ENCODE measurements at places on chromosomes 6 and 20. TPM values are rescaled to one million over a fixed set of nuclear protein-coding genes. Genes with fewer than 3 reads are reported as not detected.

GRCh38 chr6:4164117-4164442, 28.7 kb upstream of the ECI2 start:
- H3K27ac ChIP-seq, result no peak overlapping the region
- H3K27me3 ChIP-seq, result no peaks in the 10 kb centered on the region
- no peaks in the 10 kb centered on the region for H3K36me3 ChIP-seq
- DNase-seq, result no peak
- no peaks in the 10 kb centered on the region for H3K4me1 ChIP-seq
- no peak overlapping the region for H3K4me3 ChIP-seq

DNA sequence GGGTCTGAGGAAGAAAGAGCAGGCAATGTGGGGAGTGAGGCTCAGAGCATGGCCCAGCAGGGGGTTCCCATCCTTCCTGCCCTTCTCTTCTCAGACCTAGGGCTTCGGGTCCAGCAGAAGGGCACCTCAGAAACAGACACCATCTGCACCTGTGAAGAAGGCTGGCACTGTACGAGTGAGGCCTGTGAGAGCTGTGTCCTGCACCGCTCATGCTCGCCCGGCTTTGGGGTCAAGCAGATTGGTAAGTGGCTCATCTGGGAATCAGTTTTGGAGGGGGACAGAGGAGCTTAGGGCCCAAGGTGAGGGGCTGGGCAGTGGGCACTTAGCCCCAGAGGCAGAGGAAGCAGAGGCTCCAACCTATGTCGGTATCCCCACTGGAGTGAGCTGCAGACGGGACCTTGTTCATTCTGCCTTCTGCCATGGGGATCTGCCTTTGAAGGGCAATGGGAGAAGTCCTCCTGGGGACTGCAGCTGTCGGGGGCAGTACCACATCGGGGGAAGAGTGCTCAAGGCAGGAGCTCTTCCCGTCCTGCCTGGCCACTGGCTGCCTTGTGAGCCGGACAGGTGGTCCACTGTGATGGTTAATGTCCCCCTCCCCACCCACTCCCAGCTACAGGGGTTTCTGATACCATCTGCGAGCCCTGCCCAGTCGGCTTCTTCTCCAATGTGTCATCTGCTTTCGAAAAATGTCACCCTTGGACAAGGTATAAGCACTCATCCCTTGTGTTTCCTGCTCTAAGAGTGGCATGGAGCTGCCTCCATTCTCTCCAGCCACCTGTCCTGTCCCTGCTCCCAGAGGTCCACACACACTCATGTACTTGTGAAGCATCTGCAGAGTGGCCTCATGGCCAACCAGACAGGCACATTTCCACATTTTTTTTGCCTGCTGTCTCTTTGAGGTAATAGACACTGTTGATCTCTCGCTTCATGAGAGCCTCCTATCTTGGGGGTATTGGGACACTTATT, 4.7 kb downstream of the CD40 start:
- no peak for DNase-seq
- peak overlapping the region; percentile 96 for H3K4me3 ChIP-seq
- no peak overlapping the region for H3K27ac ChIP-seq
- H3K36me3 ChIP-seq, result peaks cover 25% of the 10 kb centered on the region

GRCh38 chr6:39005774-39006173, 42.8 kb upstream of the GLP1R start:
- no peak for DNase-seq
- no peaks in the 10 kb centered on the region for H3K4me1 ChIP-seq
- no peak overlapping the region for H3K4me3 ChIP-seq

DNA sequence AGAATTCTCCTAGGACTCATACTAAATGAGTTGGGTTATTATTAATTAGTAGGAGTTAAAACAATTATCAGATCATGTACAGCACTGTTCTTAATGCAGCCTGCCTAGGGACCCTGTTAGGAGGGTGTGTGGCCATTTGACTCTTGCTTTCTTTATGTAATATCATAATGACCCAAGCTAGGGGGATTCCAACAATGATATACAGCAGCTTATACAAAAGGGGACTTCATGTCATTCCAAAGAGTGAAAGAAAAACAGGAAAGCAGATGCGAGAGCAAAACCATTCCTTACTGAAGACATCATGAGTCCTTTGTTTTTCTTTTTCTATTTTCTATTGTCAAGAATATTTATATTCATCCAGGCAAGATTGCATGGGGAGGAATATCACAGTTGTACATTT, 455.2 kb downstream of the PLCB1 start:
- no peaks in the 10 kb centered on the region for H3K4me1 ChIP-seq
- DNase-seq, result no peak
- no peaks in the 10 kb centered on the region for H3K36me3 ChIP-seq

- no peak for DNase-seq
- no peak overlapping the region for H3K4me3 ChIP-seq
These were observed 19.5 kb downstream of the SRSF6 start for GRCh38 chr20:43477193-43477592.

DNA sequence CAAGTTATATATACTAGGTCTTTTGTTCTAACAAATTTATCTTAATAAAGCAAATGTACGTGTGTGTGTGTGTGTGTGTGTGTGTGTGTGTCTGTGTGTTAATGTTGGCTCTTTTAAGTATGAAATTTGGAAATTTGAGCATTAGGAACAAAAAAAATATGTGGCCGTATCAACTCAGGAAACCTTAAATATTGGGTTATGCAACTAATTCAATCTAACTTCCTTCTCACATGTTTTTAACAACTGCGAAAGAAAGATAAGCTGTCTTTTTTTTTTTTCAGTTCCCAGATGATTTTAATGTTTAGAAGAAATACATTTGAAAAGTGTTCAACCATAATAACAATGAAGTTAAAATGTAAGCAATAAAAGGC, 616.4 kb upstream of the ARID1B start:
- H3K4me3 ChIP-seq, result no peak overlapping the region
- DNase-seq, result no peak
- no peaks in the 10 kb centered on the region for H3K27me3 ChIP-seq

DNA sequence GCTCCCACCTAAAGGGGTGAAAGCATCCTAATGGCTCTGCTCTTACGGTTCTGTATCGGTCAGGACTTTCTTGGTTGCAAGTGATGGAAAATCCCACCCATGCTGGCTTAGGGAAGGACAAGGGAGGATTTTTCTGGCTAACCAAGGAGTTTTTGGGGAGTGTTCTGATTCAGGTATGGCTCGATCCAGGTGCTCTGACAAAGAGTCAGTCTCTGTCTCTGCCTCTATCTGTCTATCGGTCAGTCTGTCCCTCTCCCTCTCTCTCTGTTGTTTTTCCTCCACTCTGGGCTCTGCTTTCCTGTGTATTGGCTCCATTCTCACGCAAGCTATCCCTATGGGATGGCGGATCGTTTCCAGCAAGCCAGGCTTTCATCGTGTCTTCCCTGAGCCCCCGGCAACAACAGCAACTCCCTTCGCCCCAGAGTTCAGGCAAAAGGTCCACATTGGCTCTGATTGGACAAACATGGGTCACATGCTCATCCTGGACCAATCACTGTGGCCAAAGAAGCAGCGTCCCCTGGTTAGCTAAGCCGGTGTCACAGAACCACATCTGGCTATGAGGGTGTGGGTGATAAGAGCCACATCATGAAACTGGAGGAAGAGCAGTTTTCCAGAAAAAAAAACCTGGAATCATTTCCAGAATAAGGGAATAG, 160.3 kb downstream of the BMP7 start:
- no peak for DNase-seq
- no peaks in the 10 kb centered on the region for H3K4me1 ChIP-seq
- no peaks in the 10 kb centered on the region for H3K36me3 ChIP-seq
- no peak overlapping the region for H3K27ac ChIP-seq
- no peak overlapping the region for H3K4me3 ChIP-seq

DNA sequence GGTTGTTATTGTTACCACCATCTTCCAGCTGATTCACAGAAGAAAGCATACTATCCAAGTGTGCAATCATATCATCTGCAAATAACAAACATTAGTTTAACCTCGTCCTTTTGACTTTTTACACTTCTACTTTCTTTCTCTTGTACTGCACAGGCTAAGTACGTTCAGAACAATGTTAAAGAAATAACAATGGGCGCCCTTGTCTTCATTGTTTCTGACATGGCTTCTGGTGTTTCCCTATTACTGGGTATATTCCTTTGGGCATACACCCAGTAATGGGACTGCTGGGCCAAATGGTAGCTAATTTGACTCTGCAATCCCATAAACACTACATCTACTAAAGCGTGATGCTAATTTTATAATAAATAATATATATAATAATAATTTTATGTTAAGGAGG, 146.7 kb downstream of the GJA10 start:
- H3K36me3 ChIP-seq, result no peaks in the 10 kb centered on the region
- H3K4me1 ChIP-seq, result no peaks in the 10 kb centered on the region
- DNase-seq, result no peak
- H3K4me3 ChIP-seq, result no peak overlapping the region

DNA sequence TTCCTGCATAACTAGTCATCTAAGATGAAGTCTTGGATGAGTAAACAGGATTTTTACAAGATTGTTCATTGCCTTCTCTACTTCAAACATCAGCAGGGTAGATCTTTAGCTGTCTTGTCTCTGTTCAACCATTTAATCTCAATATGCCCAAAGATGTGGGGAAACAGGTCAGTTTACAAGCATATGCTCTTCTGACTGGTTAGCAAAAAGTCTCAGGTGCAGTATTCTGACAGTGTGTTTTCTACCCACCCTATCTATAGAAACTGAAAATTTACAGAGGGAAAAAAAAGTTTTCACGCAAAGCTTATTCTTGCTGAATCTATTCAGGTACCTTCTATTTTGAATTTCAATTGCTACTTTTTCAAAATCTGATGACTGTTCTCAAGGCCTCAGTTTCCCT, 29.0 kb downstream of the MAP3K5 start:
- H3K36me3 ChIP-seq, result 0 out of 2 replicates have a peak, but pooled peaks cover 3% of the 10 kb centered on the region
- H3K27ac ChIP-seq, result peak overlapping the region; percentile 97
- no peaks in the 10 kb centered on the region for H3K27me3 ChIP-seq
- DNase-seq, result no peak
- peak overlapping the region; percentile 58 for H3K4me3 ChIP-seq

DNA sequence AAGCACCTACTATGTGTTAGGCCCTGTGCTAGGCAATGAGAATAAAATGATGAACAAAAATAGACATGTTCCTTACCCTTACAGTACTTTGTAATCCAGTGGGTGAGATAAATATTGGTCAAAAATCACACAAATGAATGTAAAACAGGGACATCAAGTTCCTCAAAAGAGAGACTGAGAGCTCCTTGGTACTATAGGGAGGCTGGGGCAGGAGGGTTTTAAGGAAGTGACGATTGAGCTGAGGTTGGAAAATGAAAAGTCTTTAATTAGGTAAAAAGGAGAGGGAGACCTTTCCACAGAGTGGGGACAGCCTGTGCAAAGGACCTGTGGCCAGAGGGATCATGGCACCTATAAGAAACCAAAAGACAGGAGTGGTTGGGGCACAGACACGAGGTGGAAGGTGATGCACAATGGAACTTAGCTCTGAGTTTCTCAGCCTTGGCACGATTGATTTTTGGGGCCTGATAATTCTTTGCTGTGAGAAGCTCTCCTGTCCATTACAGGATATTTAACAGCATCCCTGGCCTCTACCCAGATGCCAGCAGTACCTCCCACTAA, 140.3 kb downstream of the CEP57L1 start:
- DNase-seq, result no peak
- H3K36me3 ChIP-seq, result no peaks in the 10 kb centered on the region
- no peaks in the 10 kb centered on the region for H3K27me3 ChIP-seq
- H3K4me3 ChIP-seq, result no peak overlapping the region

- H3K4me1 ChIP-seq, result peaks cover 7% of the 10 kb centered on the region
- H3K27ac ChIP-seq, result peak overlapping the region; percentile 11
- no peak overlapping the region for H3K4me3 ChIP-seq
- H3K27me3 ChIP-seq, result no peaks in the 10 kb centered on the region
- no peak for DNase-seq
- H3K36me3 ChIP-seq, result peaks cover 26% of the 10 kb centered on the region
These were observed 13.3 kb upstream of the ZNFX1 start for GRCh38 chr20:49291200-49291599.

DNA sequence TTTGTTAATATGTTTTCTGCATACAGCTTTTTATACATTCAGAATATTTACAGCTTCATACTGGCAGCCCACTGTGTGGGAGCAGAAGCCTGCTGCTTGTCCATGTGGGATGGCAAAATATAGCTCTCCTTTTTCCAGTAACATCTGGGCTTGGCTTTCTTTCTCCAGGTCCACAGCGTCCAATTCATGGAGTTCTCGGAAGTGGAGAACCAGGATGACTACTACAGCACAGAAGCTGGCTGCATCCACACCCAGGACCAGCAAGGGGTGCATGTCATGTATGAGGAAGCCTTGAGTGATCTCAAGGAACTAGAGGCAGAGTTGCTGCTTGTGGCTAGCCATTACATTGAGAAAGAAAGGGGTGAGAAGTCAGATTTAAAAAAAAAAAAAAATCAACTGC, 143.1 kb downstream of the CD164 start:
- H3K27me3 ChIP-seq, result no peaks in the 10 kb centered on the region
- H3K4me1 ChIP-seq, result no peaks in the 10 kb centered on the region
- H3K27ac ChIP-seq, result no peak overlapping the region
- no peaks in the 10 kb centered on the region for H3K36me3 ChIP-seq
- DNase-seq, result no peak

- H3K27ac ChIP-seq, result no peak overlapping the region
- H3K4me3 ChIP-seq, result no peak overlapping the region
- peaks cover 8% of the 10 kb centered on the region for H3K27me3 ChIP-seq
- DNase-seq, result no peak
- H3K36me3 ChIP-seq, result no peaks in the 10 kb centered on the region
These were observed 20.7 kb downstream of the SERPINB6 start for GRCh38 chr6:2950713-2951112.

GRCh38 chr6:13172291-13172690, 156.0 kb downstream of the TBC1D7 start:
- H3K36me3 ChIP-seq, result no peaks in the 10 kb centered on the region
- H3K4me3 ChIP-seq, result no peak overlapping the region
- H3K27me3 ChIP-seq, result 0 out of 2 replicates have a peak, but pooled peaks cover 3% of the 10 kb centered on the region
- DNase-seq, result no peak
- H3K4me1 ChIP-seq, result no peaks in the 10 kb centered on the region

GRCh38 chr20:44035924-44036323, 121.3 kb downstream of the TOX2 start:
- no peak for DNase-seq
- H3K27ac ChIP-seq, result no peak overlapping the region
- H3K4me3 ChIP-seq, result no peak overlapping the region
- H3K36me3 ChIP-seq, result no peaks in the 10 kb centered on the region
- H3K4me1 ChIP-seq, result peaks cover 5% of the 10 kb centered on the region

The GSTA3 gene
- not detected for total RNA-seq

The ATP6V1G2 gene
- 3.5 TPM for total RNA-seq

The ACOT13 gene
- total RNA-seq, result 28.6 TPM

The PSORS1C1 gene
- not detected for total RNA-seq

The BMP6 gene
- total RNA-seq, result not detected

The ARMH2 gene
- total RNA-seq, result not detected

The TINAG gene
- total RNA-seq, result 0.64 TPM

The SLPI gene
- total RNA-seq, result not detected

Measured in GM12878 (cell line).